ENCODE measurements at places on chromosomes 1 and 21.

DNA sequence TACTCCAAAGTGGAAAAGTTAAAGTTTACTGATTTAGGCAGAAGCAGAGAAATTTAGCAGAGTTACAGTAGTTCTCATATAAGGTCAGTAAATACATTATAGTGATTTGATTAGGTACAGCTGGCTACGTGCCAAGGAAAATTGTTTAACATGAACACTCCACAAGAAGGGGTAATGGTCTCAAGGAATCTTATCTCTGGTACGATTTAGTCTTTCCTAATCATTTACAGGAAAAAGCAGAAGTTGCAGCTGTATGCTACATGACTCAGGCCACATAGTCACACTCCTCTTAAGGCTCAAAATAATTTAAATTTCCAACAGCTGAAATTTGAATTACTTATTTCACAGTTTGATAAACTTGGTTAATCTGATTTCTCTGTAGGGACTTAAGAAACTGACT, 36.9 kb upstream of the OR2B11 start:
- no peak for DNase-seq

- DNase-seq, result no peak
Measured at GRCh38 chr1:71770121-71770520, 512.2 kb downstream of the NEGR1 start.

GRCh38 chr1:41859686-41860085, 59.0 kb downstream of the HIVEP3 start:
- DNase-seq, result no peak

DNA sequence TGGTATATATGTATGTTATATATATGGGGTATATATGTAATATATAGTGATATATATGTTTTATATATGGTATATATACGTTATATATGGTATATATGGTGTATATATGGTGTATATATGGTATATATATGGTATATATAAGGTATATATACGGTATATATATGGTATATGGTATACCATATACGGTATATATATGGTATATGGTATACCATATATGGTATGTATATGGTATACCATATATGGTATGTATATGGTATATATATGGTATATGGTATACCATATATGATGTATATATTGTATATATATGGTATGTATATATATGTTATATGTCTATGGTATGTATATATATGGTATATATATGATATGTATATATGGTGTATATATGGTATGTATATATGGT, 447.7 kb upstream of the USP24 start:
- DNase-seq, result no peak

GRCh38 chr1:17188217-17188616, 16.7 kb upstream of the PADI1 start:
- no peak for DNase-seq

DNA sequence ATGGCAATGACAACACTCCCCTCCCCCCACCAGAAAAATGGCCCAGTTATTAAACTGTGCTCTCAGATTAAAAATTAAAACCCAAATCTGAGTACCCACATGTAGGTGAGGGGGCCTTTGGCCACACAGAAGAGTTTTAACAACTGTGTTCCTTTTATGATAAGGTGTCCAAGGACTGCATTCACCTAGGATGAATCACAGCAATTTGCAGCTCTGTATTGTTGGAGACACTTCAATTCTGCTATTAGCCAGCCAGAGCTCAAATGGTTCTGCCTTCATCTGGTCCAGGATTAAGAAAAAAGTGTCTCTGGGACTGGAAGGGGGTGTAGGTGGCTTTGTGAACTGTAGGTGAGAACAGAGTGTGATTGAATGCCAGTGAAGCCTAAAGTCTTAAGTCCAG, 43.3 kb upstream of the DIRAS3 start:
- DNase-seq, result no peak

DNA sequence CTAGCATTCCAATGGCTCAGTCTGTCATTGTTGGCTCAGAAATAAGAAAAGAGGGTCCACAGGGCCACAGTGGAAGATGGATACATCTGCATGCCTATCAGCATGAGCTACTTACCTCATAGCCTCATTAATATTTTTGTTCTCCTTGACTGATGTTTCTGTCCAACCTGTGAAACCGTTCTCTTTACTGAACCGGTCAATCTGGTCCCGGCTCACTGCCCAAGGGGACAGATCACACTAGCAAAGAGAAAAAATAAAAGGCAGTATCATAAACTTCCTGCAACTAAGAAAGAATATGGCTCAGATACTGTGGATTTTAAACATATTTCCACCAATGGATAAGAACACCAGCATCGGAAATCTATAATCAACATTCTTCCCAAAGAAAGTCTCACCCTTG, 4.7 kb downstream of the RAB29 start:
- DNase-seq, result no peak

Measured in NCI-H2029 treated with DMSO at 0.1 percent for 48 hours (cell line).